ENCODE measurements at places on chromosomes 12 and 14.

DNA sequence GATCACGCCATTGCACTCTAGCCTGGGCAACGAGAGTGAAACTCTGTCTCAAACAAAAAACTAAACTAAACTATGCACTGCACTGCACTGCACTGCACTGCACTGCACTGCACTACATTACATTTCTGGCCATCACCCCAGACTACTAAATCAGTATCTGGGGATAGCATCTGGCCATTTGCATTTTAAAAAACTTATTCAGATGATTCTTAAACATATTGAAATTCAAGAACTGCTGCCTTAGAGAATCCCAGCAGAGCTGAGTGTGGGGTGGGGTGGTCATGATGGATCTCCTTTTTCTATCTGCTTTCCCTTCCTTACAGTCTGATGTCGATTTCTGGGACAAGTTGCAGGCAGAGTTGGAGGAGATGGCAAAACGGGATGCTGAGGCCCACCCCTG, 13.6 kb downstream of the PEX5 start:
- no peak overlapping the region for H3K27ac ChIP-seq
- no peak overlapping the region for H3K4me3 ChIP-seq
- DNase-seq = no peak
- no peaks in the 10 kb centered on the region for H3K36me3 ChIP-seq
- no peaks in the 10 kb centered on the region for H3K27me3 ChIP-seq

GRCh38 chr12:21644516-21644915, 13.1 kb downstream of the LDHB start:
- no peak overlapping the region for H3K4me3 ChIP-seq
- DNase-seq = no peak
- H3K27me3 ChIP-seq = no peaks in the 10 kb centered on the region
- H3K27ac ChIP-seq = peak overlapping the region; percentile 47
- H3K36me3 ChIP-seq = peaks cover 85% of the 10 kb centered on the region
- H3K4me1 ChIP-seq = peaks cover 22% of the 10 kb centered on the region

DNA sequence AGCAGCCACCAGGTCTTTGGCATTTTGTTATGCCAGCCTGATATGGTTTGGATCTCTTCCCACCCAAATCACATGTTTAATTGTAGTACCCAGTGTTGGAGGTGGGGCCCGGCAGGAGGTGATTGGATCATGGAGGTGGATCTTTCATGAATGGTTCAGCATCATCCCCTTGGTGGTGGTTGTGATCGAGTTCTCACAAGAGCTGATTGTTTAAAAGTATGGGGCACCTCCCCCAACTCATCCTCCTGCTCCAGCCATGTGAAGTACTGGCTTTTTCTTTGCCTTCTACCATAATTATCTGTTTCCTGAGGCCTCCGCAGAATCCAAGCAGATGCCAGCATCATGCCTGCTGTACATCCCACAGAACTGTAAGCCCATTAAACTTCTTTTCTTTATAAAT, 12.8 kb upstream of the PRKD1 start:
- no peak overlapping the region for H3K4me3 ChIP-seq
- no peaks in the 10 kb centered on the region for H3K27me3 ChIP-seq
- no peaks in the 10 kb centered on the region for H3K36me3 ChIP-seq
- H3K4me1 ChIP-seq = no peaks in the 10 kb centered on the region

- no peak for DNase-seq
- no peak overlapping the region for H3K27ac ChIP-seq
- H3K4me3 ChIP-seq = no peak overlapping the region
- H3K27me3 ChIP-seq = no peaks in the 10 kb centered on the region
- no peaks in the 10 kb centered on the region for H3K4me1 ChIP-seq
These were observed 75.5 kb upstream of the CAND1 start for GRCh38 chr12:67193704-67194103.

- no peak overlapping the region for H3K4me3 ChIP-seq
- H3K27ac ChIP-seq = no peak overlapping the region
- no peaks in the 10 kb centered on the region for H3K4me1 ChIP-seq
- peaks cover 49% of the 10 kb centered on the region for H3K27me3 ChIP-seq
These were observed 68.6 kb upstream of the GALNT9 start for GRCh38 chr12:132397934-132398385.

- H3K36me3 ChIP-seq = no peaks in the 10 kb centered on the region
- H3K27ac ChIP-seq = no peak overlapping the region
- H3K4me1 ChIP-seq = no peaks in the 10 kb centered on the region
- no peak for DNase-seq
- H3K4me3 ChIP-seq = no peak overlapping the region
These were observed 148.0 kb upstream of the PDE3A start for GRCh38 chr12:20220339-20220738.

- H3K36me3 ChIP-seq = no peaks in the 10 kb centered on the region
- H3K27ac ChIP-seq = peak overlapping the region; percentile 98
- no peak overlapping the region for H3K4me3 ChIP-seq
- no peaks in the 10 kb centered on the region for H3K27me3 ChIP-seq
- DNase-seq = no peak
These were observed 175.1 kb upstream of the SLC38A2 start for GRCh38 chr12:46547421-46548354.

DNA sequence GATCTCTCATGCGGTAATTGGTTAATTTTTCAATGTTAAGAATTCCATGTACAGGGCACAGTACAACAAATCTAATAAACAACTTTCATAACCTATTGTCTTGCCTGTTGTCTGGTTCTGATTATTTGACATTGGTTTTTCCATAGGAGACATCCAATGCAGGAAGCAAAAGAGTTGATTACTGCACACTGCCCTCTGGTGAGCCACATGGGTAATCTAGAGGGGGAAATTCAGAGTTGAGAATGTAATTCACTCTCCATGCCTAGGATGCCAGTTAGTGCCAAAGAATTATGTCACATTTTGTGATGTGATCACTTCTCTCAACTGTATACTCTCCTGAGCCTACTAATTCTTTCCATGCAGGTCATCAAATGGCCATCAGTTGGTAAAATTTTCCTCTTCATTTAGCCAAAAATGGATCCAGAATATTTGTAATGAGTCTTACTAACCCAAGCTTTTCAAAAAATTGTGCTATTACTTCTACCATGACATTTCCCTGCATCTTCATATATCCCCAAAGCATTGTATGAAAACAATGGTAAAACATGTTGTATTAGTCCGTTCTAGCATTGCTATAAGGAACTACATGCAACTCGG, 17.7 kb upstream of the CCDC91 start:
- no peaks in the 10 kb centered on the region for H3K36me3 ChIP-seq
- H3K4me1 ChIP-seq = peaks cover 12% of the 10 kb centered on the region
- no peak overlapping the region for H3K27ac ChIP-seq
- DNase-seq = no peak
- H3K4me3 ChIP-seq = no peak overlapping the region
- H3K27me3 ChIP-seq = no peaks in the 10 kb centered on the region

- H3K27ac ChIP-seq = no peak overlapping the region
- H3K27me3 ChIP-seq = peaks cover 15% of the 10 kb centered on the region
- no peaks in the 10 kb centered on the region for H3K36me3 ChIP-seq
- H3K4me3 ChIP-seq = no peak overlapping the region
These were observed 53.1 kb downstream of the KCNA1 start for GRCh38 chr12:4962539-4963486.

DNA sequence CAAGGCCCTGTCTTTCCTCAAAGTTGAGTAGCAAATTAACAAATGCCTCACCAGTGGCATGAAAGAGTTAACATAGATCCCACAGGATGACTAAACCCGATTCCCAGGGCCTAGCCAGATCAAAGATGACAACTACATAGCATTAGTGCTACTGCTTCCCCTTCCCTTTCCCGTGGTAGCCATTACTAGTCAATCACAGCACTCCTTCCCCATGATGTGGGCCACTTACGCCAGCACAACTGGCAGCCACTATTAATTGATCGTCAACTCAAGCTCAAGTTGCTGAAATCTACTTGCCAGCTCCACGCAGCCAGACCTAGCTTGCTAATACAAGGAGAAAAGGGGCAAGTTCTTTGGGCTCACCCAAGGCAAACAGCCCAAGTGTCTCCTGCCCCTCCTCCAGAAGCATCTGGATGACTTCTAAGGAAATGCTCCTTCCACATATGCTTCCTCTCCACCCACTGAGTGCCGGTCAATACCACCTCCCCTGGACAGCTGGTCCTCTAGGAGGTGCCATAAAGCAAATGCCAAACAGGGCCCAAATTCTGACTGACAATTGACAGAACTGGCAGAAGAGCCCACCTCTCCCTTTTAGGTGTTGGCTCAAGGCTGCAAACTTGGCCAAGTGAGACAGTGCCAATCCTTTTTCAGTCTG, 72.6 kb downstream of the NUAK1 start:
- H3K27ac ChIP-seq = no peak overlapping the region
- peaks cover 19% of the 10 kb centered on the region for H3K36me3 ChIP-seq
- H3K4me1 ChIP-seq = no peaks in the 10 kb centered on the region
- H3K4me3 ChIP-seq = no peak overlapping the region
- no peak for DNase-seq
- H3K27me3 ChIP-seq = no peaks in the 10 kb centered on the region

- H3K27ac ChIP-seq = no peak overlapping the region
- H3K36me3 ChIP-seq = no peaks in the 10 kb centered on the region
- no peak overlapping the region for H3K4me3 ChIP-seq
- DNase-seq = no peak
These were observed 120.9 kb upstream of the BCL2L14 start for GRCh38 chr12:11949738-11950411.

DNA sequence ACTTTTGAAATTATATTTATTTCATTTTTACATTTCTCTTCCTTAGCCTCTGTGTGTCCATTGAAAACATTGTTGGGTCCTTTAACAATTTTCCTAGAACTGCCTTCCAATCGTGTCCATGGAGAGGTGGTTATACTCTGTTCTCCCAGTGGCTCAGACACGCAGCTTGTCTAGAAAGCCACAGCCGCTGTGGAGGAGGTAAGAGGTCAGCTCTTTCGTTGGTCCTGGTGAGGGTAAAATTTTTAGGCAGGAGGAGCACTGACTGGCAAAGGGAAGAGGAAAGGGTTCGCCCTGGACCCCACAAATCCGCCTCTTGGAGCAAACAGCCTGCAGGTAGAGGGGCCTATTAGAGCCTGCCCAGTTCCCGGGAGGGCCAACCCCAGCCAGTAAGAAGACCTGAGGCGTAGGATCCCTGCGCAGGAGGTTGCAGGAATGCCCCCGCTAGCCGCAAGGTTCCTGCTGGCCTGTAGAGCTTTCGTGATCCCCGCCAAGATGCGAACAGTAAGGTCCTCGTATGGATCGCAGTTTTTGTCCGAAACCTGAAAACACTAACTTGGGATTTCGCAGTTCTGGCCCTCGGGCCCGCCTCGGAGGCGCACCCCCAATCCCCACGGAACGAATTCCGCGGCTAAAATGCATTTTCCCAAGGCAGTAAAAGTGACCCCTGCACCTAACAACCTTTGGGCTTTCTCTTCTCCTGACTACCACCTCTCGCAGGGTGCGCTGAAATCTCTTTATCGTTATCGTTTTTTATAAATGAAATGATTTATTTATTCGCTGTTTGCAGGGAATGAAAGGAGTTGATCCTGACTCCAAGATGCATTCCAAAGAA, 7.5 kb upstream of the PAX9 start:
- no peaks in the 10 kb centered on the region for H3K4me1 ChIP-seq
- H3K27ac ChIP-seq = no peak overlapping the region
- no peaks in the 10 kb centered on the region for H3K36me3 ChIP-seq
- no peak overlapping the region for H3K4me3 ChIP-seq
- H3K27me3 ChIP-seq = peaks cover 17% of the 10 kb centered on the region

DNA sequence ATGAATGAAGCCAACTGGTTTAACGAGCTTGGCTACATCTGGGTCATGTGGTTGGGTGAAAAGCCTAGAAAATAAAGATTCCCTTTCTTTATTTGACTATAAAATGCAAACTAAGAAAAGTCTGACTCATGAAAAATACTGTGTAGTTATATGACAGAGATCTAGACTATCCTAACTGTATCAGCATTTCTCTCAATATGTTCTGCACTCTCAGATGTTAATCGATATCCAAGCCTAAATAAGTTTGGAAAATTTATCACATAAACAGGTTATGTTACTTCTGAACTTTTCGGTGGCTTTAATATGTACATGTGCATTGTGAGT, 133.1 kb downstream of the DAAM1 start:
- peaks cover 23% of the 10 kb centered on the region for H3K4me1 ChIP-seq
- H3K36me3 ChIP-seq = peaks cover 4% of the 10 kb centered on the region
- DNase-seq = no peak

- H3K27ac ChIP-seq = no peak overlapping the region
- H3K4me1 ChIP-seq = no peaks in the 10 kb centered on the region
- no peaks in the 10 kb centered on the region for H3K36me3 ChIP-seq
- no peak for DNase-seq
These were observed 10.7 kb downstream of the NKX2-1 start for GRCh38 chr14:36509069-36509917.

DNA sequence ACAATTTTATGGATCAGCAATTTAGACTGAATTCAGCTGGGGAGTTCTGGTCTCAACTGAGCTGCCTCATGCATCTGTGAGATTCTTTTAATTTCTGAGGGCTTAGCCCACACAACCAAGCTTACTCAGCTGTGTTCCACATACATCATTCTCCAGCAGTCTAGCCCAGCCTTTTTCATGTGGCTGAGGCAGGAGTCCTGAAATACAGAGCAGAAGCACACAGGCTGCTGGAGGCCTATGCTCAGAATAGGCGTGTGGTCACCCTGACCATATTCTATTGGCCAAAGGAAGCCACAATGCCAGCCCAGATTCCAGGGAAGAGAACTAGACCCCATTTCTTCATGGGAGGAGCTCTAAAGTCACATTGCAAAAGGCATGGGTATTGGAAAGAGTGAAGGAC, 72.3 kb upstream of the DHRS4 start:
- no peaks in the 10 kb centered on the region for H3K36me3 ChIP-seq
- DNase-seq = no peak
- H3K27me3 ChIP-seq = peaks cover 1% of the 10 kb centered on the region
- H3K4me3 ChIP-seq = no peak overlapping the region
- H3K27ac ChIP-seq = no peak overlapping the region

- no peaks in the 10 kb centered on the region for H3K36me3 ChIP-seq
- H3K27ac ChIP-seq = no peak overlapping the region
- H3K27me3 ChIP-seq = no peaks in the 10 kb centered on the region
- no peak for DNase-seq
- H3K4me3 ChIP-seq = no peak overlapping the region
These were observed 8.7 kb downstream of the TMEM119 start for GRCh38 chr12:108589028-108589839.

DNA sequence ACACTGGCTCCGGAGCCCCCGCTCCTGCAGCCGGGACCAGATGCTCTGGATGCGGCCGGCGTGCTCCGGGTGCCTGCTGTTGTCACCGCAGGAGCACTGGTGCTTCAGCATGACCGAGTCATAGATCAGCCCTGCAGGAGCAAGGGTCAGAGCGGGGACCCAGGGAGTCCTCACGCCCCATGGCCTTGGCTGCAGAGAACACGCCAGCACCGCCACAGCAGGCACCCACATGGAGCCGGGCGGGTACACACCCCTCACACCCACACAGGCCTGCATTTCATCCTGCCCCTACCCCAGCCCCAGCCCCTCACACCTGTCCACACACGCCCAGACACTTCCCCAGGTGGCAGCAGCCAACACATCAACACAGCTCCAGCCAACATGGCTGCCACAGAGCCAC, 18.8 kb downstream of the SLC48A1 start:
- H3K4me1 ChIP-seq = no peaks in the 10 kb centered on the region
- H3K27ac ChIP-seq = no peak overlapping the region
- no peak overlapping the region for H3K4me3 ChIP-seq
- DNase-seq = no peak

Data from RWPE2 (cell line).